Fibroblast of skin of scalp (primary cell): ENCODE measurements at places on chromosomes 5 and 9.

DNA sequence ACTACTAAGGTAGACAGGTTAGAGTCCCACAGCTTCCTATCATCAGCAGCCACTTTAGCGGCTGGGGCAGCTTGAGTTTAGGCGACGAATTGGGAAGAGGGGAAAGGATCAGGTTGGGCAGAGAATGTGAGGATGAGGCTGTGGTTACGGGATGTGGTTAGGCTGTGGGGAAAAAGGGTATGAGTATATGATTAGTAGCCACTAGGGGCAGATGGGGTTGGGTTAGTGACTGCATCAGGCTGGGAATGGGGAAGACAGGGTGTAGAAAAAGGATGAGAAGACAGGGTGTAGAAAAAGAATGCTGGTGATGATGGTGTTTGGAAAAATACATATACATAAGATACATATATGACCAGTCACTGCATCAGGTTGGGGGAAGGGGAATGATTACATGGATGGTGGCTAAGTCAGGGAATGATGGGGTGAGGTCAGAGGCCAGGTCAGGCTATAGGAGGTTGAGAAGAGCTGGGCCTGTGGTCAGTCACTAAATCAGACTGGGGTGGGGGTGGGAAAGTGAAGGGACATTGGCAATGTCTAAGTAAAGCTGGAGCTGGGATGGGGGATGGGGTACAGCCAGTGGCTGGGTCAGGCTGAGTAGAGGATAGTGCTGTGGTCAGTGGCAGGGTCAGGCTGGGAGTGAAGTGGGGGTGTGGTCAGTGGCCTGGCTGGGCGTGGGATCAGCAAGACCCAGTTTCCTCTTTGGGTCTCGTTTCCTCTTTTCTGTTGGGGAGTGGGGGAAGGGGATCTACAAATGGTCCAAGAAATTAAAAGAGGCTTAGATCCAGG, 2.1 kb downstream of the TLN1 start:
- DNase-seq: peak; percentile 94

DNA sequence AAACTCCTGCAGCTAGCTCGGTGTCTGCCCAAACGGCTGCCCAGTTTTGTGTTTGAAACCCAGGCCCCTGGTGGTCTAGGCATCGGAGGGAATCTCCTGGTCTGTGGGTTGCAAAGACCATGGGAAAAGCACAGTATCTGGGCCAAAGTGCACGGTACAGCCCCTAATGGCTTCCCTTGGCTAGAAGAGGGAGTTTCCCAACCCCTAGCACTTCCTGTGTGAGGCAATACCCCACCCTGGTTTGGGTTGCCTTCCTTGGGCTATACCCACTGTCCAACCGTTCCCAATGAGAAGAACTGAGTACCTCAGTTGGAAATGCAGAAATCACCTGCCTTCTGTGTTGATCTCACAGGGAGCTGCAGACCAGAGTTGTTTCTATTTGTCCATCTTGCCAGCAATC, 41.8 kb downstream of the CAVIN4 start:
- no peak for DNase-seq

DNA sequence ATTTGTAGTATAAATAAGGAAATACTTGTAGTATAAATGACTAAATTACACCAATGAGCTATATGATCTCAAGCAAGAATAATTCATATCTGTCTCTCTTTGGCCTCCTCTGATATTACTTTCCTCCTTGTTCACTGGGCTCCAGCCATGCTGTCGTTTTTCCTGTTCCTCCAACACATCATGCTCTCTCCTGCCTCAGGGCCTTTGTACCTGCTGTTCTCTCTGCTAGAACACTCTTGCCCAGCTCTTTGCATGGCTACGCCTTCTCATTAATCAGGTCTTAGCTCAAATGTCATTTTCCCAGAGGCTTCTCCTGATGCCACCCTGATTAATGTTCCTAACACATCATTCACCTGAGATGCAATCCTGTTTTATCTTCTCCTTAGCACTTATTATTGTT, 2.5 kb upstream of the ZNF346 start:
- DNase-seq: no peak

GRCh38 chr9:15738011-15738410, 185.2 kb downstream of the CCDC171 start:
- peak; percentile 66 for DNase-seq

GRCh38 chr5:159642379-159642778, 273.9 kb upstream of the ADRA1B start:
- peak; percentile 12 for DNase-seq

DNA sequence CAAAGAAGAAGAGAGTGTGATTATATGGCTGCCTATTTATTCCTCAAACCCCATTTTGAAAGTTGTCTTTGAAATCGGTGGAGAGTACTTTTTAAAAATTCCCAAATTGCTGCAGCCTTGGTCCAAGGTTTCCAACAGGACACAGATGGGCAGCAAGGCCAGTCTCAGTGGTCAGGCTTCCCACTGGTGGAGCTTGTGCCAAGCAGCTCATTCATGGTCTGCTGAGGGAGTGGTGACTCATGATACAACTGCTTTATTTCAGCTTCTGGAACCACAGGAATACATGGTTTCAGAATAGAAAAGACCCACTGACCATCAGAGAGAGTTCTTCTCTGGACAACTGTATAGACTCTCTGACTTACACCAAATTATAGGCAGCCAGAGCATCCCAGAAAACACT, 673.1 kb upstream of the KLF4 start:
- DNase-seq: peak; percentile 69

DNA sequence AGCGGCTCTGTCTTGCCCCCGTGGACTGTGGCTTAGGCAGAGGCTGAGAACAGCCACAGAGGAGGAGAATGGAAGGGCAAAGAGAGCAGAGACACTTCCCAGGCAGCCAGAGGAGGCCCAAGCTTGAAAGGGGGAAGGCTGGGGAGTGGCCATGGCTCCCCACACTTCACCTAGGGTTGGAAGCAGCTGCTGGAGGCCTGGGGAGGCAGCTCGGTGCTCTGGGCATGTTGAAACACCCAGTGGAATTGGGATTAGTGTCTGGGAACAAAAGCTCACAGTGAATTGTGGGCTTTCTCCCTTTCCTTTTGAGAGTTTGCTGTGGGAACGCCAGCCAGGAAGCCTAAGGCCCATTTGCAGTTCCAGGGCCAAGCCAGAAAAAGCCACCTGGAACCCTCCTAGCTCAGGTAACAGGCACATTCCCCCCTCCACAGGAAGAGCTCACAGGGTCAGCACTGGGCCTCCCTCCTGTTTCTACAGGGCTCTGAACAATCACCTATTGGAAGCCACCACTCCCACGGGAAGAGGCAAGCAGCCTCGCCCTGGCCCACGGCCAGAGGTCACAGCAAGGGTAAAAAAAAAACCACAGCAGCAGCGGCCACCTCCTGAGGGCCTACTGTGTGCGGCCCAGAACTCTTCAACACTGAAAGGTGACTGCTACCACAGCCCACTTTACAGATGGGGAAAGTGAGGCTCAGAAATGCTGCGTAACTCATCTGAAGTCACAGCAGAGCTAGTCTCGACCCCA, 20.2 kb downstream of the EEIG1 start:
- DNase-seq: no peak

DNA sequence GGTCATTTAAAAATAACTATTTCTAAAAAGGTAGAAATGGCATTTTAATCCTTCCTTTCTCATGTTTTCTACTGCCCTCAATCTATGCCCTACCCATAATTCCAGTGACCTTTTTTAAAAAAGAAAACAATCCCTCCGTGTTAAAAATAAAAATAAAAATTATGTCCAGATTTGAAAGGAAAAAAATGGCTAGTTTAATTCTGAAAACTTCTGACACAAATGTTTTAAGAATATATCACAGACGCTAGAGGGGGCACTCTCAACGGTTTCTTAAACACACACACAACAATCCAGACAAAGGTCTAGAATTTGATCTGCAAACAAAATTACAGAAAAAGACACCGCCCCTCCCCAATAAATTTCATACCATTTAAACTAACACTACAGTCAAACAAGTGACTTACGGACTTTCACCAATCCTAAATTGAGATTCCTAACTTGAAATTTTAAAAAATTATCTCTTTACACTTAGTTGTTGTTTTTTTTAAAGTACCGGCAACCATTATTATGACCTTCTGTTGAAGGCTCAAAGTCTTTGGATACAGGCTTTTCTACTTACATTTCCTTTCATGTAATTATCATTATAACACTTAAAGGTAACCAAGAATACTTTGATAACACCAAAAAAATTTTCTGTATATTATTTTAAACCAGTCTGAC, 38.2 kb downstream of the CLINT1 start:
- DNase-seq: peak; percentile 60

DNA sequence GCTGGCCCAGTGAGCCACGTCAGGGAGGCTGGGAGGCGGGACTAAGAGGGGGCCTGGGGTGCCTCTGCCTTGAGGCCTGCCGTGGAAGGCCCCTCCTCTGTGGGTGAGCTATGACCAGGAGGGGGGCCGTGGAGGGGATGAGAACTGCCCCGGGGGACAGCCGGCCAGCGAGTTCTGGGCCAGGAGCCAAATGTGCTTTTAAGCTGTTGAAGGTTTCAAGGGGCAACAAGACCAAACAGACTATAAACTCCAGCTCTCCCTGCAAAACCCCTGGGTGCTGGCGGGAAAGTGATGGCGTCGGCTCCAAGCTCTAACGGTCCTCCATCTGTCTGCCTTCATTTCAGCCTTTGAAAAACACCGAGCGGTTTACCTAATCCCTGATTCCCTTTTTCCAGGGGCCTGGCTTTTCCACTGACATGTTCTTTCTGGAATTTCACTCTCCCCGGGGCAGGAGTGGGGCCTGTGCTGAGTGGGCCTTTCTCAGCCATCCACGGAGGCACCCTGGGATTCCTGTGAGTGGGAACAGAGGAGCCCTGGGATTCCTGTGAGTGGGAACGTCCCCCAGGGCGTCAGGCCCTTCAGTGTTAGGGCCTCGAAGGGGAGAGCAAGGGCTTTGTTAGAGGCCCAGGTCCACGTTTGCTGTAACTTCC, 65.6 kb downstream of the COL5A1 start:
- DNase-seq: peak; percentile 81

GRCh38 chr5:140978260-140978659, 12.0 kb downstream of the PCDHAC2 start:
- no peak for DNase-seq

GRCh38 chr5:133365738-133366137, 246.6 kb downstream of the FSTL4 start:
- DNase-seq: no peak

DNA sequence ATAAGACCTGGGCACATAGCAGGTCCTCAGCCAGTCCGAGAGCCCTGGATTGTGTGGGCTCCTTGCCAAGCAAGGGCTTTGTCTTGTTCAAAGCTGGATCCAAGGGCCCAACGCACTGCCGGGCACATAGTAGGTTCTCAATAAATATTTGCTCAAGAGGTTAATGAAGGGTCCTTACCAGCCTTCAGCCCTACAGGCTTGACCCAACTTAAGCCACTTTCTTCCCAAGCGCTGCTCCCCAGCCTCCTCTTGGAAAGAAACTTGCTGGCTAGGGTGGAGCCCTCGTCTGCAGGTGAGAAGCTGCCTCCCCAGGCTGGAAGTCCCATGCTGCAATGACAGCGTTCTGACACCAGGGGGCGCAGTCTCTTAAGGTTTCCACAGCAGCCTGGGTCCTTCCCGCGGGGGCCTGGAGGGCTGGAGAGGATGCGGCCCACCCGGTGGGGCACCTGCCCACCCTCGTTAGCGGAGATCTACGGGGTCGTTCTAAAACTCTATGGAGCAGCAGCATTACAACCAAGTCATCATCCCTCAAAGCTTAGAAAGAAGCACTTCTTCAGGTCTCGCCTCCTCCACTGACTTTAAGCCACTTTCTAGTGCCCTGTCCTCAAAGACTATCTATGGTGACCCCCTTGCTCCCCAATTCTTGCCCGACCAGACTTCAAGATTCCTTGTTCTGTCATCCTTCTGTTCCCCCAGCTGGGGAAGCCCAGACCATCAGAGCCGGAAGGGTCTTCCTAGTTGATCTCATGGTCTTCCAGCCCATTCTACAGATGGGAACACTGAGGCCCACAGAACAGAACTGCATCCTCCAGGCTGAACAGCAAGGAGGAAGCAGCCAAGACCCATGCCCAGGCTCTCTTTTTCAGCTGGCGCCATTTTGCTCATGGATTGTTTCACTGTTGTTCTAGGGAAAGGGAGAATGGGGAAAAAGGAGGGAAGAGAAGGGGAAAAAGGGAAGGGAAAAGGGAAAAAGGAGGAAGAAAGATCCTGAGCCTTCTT, 115.4 kb downstream of the LHX2 start:
- peak; percentile 64 for DNase-seq

GRCh38 chr9:75064307-75065025, 23.5 kb downstream of the NMRK1 start:
- DNase-seq: peak; percentile 49

- no peak for DNase-seq
Measured at GRCh38 chr9:36956908-36957307, 77.2 kb downstream of the PAX5 start.

- no peak for DNase-seq
Measured at GRCh38 chr9:68825762-68826472, 120.9 kb downstream of the PIP5K1B start.

DNA sequence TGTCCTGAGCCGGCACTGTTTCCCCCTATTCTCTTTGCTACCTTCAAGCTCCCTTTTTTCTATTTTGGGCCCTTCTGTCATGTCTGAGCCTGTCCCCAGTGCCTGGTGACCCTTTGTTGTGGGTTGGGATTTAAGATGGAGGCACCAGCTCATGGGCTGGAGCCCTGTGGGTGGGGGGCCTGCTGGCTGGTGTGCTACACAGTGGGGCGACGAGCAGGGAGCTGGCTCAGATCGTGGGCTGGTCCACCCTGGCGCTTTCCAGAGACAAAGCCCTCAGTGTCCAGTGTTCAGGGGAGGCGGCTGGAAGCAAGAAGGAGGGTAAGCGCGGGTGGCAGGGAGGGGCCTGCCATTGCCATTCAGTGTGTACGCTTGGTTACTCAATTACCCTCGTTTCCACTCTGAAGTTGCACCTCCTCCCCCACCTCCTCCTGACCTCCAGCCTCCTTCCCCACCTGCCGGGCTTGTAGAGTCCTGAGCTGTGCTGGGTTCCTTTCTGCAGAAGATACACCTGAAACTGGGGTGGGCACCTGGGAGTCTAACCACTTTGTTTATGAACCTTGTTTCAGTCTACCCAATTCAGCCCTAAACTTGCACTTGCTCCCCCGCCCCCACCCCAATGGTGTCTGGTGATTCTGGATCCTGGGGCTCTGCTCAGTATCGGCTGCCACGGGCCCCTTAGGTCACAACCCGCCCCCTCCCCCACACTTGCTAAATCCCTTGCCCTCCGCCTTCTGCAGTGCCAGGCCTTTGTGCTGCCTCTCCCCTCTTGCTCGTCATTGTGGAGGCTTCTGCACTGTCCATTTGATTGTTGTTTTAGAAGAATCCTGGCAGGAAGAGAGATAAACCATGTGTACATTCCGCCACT, 49.9 kb downstream of the MVB12B start:
- no peak for DNase-seq

GRCh38 chr5:96220610-96221390, 212.2 kb downstream of the PCSK1 start:
- DNase-seq: peak; percentile 82
